Kasumi-1 (cell line): ENCODE measurements at places on chromosomes 6 and 20.

DNA sequence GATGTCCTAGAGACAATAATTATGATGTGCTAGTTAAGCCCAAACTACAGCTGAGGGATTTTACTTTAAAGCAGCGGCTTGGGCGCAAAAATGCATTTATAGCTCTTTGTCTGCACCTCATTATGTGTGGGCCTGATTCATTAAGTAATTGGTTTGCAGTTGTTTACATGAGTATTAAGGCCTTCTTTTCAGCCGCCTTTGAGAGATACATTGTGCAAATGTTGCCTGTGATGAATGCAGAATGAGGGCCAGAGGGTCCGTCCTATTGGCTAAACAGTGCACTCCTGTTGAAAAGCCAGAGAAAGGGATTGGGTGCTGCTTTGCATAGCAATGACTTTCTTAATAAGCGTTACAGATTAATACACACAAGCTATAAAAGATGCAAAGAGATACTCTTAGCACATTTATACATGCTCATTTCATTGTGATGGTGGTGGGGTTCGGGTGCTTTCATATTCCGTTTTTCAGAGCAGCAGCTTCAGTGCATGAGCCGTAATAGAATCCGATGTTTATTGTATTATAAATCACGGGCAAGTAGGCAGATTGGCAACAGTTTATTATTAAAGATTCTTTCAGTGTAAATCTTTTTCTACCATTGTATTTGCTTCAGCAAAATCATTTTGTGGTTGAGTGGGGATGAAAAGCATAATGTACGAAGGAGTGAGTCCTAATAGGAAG, 68.2 kb upstream of the XRN2 start:
- DNase-seq: no peak

DNA sequence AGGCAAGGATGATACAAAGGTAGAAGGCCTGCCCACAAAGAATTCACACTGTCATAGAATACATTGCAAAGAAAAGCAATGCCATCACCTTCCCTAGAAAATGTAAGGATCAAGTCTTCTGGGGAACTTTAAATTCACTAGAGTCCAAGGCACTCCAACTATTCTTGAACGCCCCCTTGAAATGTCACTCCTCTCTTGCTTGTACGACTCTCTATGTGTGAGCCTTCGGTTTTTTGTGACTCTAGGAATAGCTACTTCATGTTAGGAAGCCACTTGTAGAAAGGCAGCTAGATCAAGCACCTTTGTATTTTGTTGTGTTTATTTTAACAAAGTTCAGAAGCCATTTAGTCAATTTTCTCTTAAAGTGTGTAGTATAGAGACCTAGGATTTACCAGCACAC, 159.2 kb upstream of the ARID1B start:
- DNase-seq: no peak

GRCh38 chr20:21302664-21303060, 469 bp upstream of the XRN2 start:
- DNase-seq: peak; percentile 49

- no peak for DNase-seq
These were observed 17.5 kb downstream of the KCNQ2 start for GRCh38 chr20:63454731-63455567.

DNA sequence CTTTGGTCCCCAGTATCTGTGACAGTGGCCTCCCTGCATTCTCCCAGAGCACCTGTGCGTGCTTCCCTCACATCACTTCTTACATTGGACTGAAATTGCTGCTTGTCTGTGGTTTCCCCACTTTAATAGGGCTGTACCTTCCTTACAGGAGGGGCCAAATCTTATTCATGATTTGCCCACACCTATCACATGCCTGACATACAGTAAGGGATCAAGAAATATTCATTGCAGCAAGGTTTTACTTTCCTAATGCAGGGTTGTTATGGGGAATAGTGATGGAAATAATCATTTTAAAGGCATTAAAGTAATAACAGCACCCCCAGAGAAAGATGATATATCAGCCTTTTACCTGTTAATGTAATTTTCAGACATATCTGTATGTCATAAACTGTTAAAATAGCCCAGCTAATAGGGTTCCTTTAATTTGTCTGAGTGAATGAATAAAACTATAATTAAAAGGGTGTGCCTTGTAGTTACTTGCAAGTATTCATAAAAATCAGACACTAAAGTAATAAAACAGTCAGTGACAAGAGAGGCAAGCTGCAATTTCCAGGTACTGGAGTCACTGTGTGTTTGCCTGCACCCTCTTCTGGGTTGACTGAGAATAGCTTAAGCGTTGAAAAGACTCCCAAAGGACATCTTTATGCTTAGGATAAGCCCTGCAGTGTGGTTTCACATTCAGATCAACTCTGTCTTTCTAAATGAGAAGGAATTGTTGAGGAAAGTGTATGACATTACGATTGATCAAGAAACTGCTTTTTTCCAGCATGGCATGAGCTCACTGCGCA, 182.7 kb downstream of the PHACTR1 start:
- DNase-seq: peak; percentile 13

- no peak for DNase-seq
These were observed 112.7 kb downstream of the FHL5 start for GRCh38 chr6:96675597-96675996.

DNA sequence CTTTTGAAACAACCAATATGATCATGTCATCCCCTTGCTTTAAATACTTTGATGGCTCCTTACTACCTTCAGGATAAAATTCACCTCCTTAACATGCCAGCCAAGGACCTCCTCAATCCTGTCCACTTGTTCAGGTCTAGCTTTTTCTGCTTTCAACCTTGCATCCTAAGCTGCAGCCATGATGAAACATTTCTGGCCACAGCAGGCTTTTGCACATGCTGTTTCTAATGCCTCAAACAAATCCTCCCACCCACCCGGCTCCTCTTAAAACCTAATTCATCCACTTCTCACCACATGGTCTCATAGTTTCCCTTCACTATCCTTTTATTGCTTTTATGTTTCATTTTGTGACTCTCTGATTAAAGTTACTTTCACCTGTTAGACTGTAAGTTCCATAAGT, 124.6 kb downstream of the MYB start:
- DNase-seq: no peak

GRCh38 chr20:20793591-20793990, 81.1 kb upstream of the RALGAPA2 start:
- DNase-seq: no peak

- no peak for DNase-seq
These were observed 2.5 kb upstream of the POU3F2 start for GRCh38 chr6:98831959-98832283.

- DNase-seq: no peak
These were observed 26.1 kb upstream of the ADTRP start for GRCh38 chr6:11804701-11805100.

DNA sequence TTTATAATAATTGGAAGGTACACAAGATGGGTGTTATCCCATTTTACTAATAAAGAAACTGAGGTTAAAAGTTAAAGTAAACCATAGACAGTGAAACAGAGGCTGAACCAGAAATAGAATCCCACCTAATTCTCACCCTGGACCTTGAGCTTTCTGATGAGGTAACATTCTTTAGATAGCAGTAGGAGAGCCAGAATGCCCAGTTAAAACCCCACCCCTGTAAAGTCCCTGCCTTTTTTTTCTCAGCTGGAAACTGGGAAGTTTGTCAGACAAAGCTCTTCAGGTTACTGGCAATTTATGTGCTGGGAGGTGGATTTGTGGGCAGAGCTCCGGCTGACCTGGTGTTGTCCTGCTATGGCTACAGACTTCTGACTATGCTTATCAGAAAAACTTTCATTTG, 1.9 kb upstream of the MCHR2 start:
- no peak for DNase-seq

GRCh38 chr20:4999788-5000187, 1.5 kb downstream of the SLC23A2 start:
- no peak for DNase-seq

- DNase-seq: no peak
These were observed 315.1 kb downstream of the SMOC2 start for GRCh38 chr6:168756009-168756634.

GRCh38 chr20:49877386-49877921, 37.9 kb downstream of the SPATA2 start:
- no peak for DNase-seq

DNA sequence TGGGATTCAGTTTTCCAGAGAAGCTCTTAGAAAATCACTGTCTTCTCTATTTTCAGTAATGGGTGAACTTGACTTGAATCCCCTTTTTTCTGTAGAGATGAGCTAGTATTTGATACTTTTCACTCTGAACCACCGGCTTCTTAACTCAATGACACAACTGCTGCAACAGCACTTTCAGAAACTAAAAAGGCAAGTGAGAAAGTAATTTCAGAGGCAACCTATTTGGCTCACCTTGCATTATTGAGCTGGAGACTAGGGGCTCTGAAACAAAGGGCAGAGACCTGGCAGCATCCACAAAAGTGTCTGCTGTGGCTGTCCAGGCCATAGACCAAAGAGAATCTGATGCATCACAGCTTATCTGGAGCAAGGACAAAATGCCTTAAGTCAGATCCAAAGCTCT, 289.8 kb upstream of the IRAK1BP1 start:
- no peak for DNase-seq

GRCh38 chr20:43364001-43364400, 93.7 kb upstream of the SRSF6 start:
- no peak for DNase-seq

- no peak for DNase-seq
These were observed 141.2 kb upstream of the HCRTR2 start for GRCh38 chr6:55033016-55033546.

DNA sequence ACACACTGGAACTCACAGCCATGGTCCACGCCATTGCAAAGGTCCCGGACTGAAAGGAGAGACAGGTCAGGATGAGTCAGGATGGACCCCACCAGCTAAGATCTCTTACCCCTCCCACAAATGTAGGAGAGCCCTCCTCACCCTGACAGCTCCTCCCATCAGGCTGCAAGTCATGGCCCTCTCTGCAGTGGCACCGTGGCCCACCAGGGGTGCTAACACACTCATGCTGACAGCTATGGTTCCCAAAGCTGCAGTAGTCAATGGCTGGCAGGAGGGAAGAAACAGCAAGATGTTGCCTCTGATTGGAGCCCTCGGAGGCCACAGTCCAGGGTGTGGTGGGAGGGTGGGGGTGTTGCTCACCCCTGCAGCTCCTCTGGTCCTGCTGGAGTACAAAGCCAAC, 5.7 kb upstream of the RBPJL start:
- DNase-seq: peak; percentile 37

- DNase-seq: peak; percentile 35
These were observed 90.9 kb downstream of the SCAF8 start for GRCh38 chr6:154824076-154824475.

DNA sequence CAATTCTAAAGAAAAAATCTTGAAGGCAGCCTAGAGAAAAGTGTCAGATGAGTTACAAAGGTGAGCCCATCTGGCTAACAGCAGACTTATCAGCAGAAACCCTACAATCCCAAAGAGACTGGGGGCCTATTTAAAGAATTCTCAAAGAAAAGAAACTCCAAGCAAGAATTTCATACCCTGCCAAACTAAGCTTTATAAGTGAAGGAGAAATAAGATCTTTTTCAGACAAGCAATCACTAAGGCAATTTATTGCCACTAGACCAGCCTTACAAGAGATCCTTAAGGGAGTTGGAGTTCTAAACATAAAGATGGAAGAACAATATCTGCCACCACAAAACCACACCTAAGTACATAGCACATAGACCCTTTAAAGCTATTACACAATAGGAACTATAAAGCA, 24.9 kb upstream of the DEFB126 start:
- no peak for DNase-seq

- DNase-seq: peak; percentile 70
These were observed 71.7 kb downstream of the RCAN2 start for GRCh38 chr6:46419576-46420002.

DNA sequence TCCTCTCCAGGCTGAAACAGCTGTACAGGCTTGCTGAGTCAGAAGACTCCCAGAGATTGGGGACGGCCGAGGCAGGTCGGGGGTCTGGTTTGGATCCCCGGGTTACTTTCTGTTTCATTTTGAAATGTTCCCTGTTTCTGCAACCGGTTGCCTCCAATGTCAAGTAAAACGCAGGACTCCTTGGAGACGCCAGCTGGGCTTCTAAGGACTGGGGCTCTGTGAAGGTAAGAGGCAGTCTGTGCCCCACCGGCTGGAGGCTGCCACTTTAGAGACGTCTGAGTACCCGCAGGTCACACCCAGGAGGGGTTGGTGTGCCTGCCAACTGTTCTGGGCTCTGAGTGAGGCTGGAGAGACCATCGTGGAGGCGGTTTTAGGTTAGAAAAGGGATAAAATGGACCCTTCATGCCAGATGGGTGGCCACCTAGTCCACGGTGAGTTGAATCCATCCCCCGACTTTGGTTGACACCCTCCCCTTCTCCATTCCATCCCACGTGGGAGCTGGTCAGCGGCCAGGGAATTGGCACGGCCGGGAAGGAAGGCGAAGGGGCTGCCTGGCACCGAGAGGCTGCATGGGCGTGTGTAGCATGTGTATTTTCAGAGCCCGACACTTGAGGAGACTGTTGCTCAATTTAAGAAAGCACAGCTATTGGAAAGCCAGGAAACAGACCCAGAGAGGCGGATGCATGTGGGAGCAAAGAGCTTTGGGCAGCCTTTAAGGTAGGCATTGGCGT, 240.9 kb downstream of the PHACTR1 start:
- peak; percentile 74 for DNase-seq

DNA sequence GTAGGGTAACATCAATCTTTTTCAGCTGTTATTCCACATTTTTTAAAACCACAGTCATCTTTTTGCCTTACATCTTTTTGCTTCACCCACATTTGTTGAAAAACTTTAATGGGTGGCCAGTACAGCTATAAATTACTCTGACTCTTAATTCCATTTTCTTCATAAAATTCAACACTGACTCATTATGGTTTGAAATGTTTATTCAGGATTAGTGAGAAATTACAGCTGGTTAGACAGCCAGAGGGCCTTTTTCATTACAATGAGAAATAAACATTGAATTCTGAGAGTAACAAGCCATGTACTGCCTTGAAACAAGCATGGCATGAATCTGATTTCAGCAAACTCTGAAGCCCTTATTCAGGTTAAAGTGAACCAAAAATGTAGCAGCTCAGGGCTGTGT, 19.5 kb downstream of the NDUFAF4 start:
- no peak for DNase-seq

DNA sequence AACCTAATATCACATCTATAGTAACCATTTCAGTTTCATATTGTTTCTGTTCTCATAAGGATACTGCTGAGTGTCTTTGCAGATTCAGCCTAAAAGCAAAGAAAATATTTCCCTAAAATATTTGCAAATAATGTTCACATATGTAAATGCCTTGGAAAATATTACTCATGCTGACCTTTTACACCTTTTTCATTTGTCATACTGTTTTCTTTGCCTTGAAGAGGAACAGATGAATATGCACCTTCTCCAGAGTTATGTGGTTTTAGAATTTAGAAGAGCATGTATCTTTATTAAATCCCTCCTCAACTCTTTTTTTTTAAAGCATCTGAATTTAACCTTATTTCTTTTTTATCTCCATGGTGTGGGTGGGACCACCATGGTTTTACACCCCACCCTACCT, 32.5 kb downstream of the NDUFAF5 start:
- DNase-seq: no peak

- no peak for DNase-seq
These were observed 195.4 kb downstream of the ASCC3 start for GRCh38 chr6:100685747-100686146.

GRCh38 chr20:47557791-47558190, 56.1 kb downstream of the NCOA3 start:
- DNase-seq: no peak
